ENCODE measurements at places on chromosomes 2 and 18.

- no peak for DNase-seq
Measured at GRCh38 chr2:120398051-120398995, 52.4 kb downstream of the INHBB start.

- peak; percentile 51 for DNase-seq
Measured at GRCh38 chr2:85577386-85578242, at the start of gene VAMP8. Gene VAMP8, plus strand, starts transcription at chr2:85577586. Its CDS starts 61 bp downstream, at chr2:85577647.

DNA sequence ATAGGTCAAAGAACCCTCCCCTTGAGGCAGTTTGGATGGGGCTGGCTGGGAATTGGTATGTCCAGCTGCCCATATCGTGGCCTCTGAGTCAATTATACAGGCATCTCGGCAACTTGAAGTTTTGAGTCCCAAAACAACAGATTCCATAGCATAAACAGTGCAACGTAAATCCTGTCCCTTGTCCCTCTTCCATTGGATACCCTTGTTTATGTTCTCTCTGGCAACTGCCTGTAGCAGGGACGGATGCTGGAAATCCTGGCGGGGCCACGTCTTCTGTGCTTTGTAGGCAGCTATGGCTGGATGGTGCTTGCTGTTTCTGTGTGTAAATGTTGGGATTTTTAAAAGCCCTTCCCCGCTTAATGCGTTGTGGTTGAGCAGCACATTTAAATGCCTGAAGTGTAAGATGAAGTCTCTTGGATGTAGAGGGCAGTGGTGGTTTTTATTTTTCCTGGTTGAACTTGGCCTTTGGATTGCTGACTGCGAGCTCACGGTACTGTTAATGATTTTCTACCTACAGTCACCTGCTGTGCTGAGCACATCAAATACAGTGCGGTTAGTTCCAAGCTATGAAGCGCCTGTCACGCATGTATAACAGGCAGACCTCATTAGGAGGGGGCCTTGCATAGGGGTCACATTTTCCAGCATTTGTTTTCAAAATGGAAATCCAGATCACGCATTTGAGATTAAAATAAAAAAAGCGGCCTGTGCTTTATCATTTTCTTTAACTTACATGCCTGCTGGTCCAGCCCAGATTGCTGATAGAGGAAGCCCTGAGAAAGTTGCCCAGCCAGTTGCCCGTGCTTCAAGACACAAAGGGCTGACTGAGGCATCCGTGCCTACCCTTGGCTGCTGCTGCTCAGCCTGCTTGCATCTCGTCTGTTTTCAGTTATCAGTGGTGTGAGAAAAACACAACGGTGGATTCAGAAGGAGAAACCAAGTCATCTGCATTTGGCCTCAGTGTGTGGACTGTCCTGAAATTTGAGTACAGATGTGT lies 84.7 kb downstream of the NEDD4L start:
- no peak for DNase-seq

DNA sequence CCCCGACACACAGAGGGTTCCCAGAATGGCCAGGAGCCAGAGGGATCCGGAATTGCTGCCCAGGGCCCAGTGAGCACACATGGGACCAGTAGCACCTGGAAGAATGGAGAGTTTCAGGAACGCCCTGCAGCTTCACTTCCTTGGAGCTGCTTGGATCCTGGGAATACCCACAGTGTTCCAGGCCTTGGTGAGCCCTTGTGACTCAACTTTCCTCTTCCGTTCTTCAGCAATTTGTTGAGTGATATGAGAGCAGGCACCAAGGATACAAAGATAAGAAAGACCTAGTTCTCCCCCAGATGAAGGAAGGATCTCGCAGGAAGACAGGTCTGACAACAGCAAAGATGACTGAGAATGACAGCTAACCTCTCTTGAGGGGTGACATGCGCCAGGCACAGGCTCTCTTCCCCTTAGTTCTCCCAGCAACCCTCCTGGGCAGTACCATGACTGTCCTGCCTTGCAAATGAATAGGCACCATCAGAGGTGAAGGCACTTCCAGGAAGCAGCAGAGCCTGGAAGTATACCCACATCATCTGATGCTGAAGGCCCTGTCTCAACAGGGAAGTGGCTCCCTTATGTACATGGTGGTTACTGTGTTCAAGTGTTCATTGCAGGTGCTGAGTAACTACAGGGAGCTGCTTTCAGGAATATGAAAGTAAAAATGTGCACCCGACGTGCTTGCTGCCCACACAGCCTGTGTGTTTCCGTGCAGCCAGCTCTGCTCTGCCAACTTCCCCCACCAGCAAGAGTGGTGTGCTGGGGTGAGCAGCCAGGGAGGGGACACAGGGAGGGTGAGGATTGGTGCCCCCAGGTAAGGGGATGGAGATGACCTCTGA lies 116.2 kb downstream of the STPG4 start:
- no peak for DNase-seq

GRCh38 chr2:8653485-8653884 lies 28.4 kb upstream of the ID2 start:
- DNase-seq, result no peak
